ENCODE measurements at places on chromosomes 1 and 21.

DNA sequence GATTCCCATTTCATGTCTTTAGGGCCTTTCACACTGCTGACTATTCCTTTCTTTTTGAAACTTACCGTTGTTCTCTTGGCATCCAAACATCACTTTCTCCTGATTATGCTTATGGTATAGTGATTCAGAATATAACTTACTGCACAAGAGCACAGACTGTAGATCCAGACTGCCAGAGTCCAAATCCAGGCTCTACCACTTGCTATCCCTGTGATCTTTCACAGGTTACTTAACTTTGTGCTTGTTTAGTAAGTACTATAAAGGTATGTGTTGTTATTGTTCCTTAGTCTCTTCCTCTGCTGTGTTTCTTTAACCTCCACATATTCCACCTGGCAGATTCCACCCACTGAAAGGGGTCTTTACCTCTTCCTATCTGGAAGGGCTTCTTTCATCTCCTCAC lies 8.4 kb downstream of the SCMH1 start:
- DNase-seq = no peak

DNA sequence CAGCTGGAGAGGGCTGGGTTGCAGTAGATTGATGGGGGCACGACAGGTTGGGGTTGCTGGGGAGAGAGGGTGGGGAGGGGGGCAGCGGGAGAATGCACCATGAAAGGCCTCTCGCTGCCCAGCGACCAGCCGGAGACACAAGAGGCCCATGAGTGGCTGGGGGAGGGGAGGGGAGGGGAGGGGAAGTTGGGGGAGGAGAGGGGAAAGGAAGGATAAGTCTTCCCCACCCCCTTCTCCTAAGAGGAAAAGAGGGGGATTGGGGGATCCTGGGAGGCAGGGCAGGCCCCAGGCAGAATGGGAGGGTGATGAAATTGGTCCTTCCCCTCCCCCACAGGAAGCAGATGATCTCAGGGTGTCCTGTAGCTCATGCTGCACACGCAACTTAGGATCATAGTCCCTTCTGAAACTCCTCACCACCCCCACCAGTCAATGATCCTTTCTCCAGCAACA lies 45.7 kb downstream of the PAX7 start:
- no peak for DNase-seq

- no peak for DNase-seq
Measured at GRCh38 chr1:205287076-205287475, 34.5 kb downstream of the NUAK2 start.

DNA sequence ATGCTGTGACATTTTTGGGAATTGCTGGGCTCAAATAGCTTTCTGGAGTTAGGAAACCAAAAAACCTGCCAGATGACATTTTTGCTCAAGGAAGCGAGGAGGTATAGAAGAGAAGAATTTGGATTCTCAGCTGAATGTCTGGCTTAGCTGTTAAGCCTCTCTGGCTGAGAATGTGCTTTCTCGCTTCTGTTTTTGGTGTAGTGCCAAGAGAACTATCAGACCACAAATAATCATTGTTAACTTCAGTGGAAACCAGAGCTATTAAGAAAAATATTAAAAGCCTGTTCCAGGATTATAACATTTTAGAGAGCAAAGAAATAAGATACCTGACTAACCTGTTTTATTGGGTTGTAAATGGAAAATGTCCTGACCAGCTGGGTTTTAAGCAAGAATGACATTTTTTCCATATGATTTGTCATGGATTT lies 39.5 kb upstream of the DIPK1A start:
- no peak for DNase-seq

DNA sequence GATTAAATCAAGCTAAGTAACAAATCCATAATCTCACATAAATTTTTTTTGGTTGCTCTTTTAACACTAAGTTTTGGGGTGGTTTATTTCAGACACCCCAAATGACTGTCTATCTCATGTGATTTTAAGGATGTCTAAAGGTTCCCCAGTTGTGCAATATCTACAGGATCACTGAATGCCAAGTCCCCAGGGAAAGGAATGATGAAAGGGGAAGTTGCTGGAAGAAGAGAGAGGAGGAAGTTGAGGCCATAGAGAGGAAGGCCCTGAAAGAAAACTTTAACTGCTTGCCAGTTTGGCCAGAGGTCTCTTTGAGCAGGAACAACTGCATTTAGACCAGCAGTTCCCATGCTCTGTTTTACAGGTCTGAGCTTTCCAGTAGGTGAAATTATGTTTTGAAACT lies 27.5 kb upstream of the SLC19A2 start:
- DNase-seq = no peak
